T47D (cell line): ENCODE measurements at places on chromosomes 5 and 9.

DNA sequence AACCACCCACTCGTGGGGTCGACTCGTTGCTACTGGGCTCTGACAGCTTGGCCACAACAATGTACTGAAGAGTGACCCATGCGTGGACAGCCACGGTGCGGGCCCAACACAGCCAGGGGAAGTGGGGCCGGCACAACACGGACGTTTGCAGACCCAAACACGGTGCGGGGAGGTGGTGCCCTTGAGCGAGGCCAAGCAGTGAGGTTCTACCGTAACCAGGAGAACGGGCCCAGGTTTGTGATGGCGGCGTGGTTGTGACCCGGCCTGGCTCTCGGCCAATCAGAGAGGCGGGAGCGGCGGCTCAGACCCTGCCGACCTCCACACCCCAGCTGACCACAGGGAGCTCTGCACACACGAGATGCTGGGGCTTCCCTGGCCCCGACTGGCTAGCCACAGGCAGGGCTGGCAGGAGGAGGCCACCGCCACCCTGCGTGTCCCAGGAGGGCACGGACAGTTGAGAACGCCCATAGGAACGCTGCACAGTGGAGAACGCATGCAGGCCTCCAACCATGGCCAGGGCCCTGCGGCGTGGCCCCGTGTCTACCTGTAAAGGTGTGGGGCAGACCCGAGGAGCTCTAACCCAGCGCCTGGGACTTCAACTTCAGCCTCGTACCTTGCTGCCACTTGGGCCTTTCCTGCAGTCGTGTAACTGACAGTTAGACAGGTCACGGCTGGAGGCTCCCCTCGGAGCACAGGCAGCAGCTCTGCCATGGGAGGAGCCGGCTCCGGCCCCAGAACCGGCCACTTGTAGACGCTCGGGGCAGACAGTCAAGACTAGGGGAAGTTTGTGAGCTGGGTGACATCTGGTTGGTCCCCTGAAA, 13.7 kb downstream of the BRD3 start:
- DNase-seq: no peak

DNA sequence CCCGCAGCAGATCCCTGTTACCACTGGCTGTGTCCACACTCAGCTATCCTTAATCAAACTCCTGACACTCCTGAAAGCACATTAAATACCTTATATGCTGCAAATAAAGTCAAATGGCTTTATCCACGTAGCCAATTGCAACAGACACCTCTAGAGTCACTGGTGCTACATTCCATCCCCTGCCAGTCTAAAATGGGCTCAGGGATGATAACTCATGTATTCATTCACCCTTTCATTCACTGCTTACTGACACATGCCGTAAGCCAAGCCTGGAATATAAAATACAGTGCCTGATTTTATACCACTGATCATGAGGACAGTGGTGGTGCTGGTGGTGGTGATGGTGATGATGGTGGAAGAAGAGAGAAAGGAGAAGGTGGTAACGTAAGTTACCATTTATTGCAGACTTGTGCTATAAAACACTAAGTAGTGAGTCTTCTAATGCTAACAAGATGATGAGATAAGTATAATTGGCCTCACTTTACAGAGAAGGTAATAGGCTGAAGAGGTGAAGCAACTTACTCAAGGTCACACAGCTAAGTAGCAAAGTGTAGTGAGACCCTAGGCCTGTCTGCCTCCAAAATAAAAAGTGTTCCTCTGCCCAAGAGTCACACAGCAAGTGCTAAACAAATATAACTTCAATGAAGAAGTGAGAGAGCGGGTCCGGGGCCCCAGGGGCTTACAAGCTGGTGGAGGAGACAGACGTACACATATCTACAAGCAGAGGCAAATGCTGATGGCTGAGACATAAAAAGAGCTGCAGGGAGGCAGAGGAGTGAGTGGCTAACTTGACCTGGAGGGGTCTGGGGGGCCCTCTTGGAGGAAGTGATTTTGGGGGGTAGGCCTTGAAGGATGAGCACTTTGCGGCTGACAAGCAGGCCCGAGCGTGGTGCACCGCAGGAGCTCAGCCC, 1.2 kb downstream of the TTLL11 start:
- no peak for DNase-seq

DNA sequence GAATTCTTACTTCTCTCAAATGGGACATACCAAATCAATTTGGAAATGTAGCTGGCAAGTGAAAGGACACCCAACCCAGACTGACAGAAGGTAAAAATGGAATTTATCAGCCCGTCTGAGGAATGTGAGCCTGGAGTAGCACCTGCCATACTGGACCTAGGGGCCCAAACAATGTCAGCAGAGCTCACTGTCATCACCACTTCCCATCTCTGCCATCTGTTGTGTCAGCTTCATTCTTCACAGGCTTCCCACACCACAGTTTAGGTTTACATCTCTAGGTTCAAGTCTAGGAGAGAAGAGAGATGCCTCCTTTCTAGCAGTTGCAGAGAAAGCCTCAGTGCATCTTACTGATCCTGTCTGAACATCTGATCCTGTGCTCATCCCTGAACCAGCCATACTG, 222.4 kb downstream of the DOCK8 start:
- no peak for DNase-seq

- DNase-seq: peak; percentile 70
Measured at GRCh38 chr9:87678650-87679355, 47.1 kb upstream of the CTSL start.

GRCh38 chr9:77946969-77947620, 84.5 kb downstream of the GNAQ start:
- peak; percentile 47 for DNase-seq

- no peak for DNase-seq
Measured at GRCh38 chr9:123589361-123590239, 233.6 kb downstream of the CRB2 start.
